Bronchial smooth muscle cell (primary cell): ENCODE measurements at places on chromosomes 16 and 17. TPM values are rescaled to one million over a fixed set of nuclear protein-coding genes. Genes with fewer than 3 reads are reported as not detected.

The MYCBPAP gene
- total RNA-seq, result 1.3 and 2.6 TPM in 2 replicates

The HYDIN gene
- 0.26 and 0.63 TPM in 2 replicates for total RNA-seq

The GUCY2D gene
- under 0.01 and 0.09 TPM in 2 replicates for total RNA-seq

The AOC3 gene
- total RNA-seq, result 0.16 and 1.9 TPM in 2 replicates

The CA5A gene
- not detected in 2 replicates for total RNA-seq

The FOXF1 gene
- 7.1 TPM in 2 replicates for total RNA-seq

The TNP2 gene
- total RNA-seq, result not detected in 2 replicates

The ZNF469 gene
- total RNA-seq, result 2.5 and 3.3 TPM in 2 replicates

The KRTAP1-5 gene
- total RNA-seq, result not detected in 2 replicates

The RNU2-1 gene
- not detected in 2 replicates for total RNA-seq

The MBTPS1 gene
- total RNA-seq, result 92.7 and 93.7 TPM in 2 replicates

The PYDC1 gene
- total RNA-seq, result not detected in 2 replicates

The NAA60 gene
- 8.4 and 14.6 TPM in 2 replicates for total RNA-seq

The C17orf50 gene
- total RNA-seq, result not detected in 2 replicates

The CHST4 gene
- total RNA-seq, result not detected in 2 replicates

The PMM2 gene
- 17.3 and 18.5 TPM in 2 replicates for total RNA-seq

The KRTAP3-2 gene
- total RNA-seq, result not detected in 2 replicates

The NME4 gene
- 47.2 and 78.2 TPM in 2 replicates for total RNA-seq

The SMURF2 gene
- total RNA-seq, result 56.3 and 72.4 TPM in 2 replicates

The PRSS22 gene
- total RNA-seq, result not detected in 2 replicates

The STAT5B gene
- total RNA-seq, result 14.0 and 16.8 TPM in 2 replicates

The ACSM2A gene
- not detected in 2 replicates for total RNA-seq

The ITGA2B gene
- 0.16 and 0.60 TPM in 2 replicates for total RNA-seq
